ENCODE measurements at places on chromosomes 3 and 15.

DNA sequence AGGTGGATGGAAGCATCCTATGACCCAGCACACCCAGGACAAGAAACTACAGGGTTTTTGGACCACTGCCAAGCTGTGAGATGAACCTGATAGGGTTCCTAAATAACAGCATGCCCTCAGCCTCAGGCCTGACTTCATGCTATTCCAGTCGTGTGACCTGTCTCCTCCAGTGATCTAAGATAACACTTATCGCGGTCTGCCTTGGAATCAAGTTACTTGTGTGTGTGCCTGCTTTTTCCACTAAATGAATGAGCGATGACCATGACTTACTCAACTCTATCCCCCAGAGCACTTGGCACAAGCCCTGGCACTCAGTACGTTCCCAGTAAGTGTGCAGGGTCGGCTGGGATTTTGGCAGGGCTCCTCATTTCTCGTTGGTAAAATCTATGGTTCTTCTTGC, 172.7 kb upstream of the TP63 start:
- DNase-seq: no peak

- DNase-seq: no peak
Observed at GRCh38 chr3:9474482-9474881, 77.1 kb downstream of the SETD5 start.

GRCh38 chr15:74964794-74965193, 8.2 kb upstream of the RPP25 start:
- DNase-seq: no peak

DNA sequence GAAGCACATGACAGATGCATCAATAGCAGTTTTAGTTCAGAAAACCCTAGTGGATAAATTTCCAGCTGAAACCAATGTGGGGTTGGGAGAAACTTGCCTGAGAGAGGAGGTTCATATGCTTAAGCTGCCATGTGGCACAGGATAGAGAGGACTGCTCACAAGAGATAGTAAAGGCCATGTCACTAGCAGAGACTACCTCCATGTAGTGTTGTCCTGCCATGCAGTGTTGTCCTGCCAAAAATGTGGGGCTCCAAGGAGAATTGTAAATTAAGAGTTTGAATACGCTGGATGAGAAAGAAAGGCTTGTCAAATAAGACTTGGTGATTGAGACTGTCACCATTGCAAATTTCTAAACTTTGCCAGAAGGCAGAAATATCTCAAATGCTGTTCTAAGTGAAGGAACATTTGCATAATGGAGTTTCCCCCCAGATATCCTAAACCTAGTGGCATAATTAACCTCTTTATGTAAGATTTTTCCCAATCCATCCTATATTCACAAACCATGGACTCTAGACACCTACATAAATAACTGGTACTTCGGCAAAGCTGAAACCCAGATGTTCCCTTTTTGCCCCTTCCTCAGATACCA, 938.3 kb upstream of the ALCAM start:
- DNase-seq: no peak

DNA sequence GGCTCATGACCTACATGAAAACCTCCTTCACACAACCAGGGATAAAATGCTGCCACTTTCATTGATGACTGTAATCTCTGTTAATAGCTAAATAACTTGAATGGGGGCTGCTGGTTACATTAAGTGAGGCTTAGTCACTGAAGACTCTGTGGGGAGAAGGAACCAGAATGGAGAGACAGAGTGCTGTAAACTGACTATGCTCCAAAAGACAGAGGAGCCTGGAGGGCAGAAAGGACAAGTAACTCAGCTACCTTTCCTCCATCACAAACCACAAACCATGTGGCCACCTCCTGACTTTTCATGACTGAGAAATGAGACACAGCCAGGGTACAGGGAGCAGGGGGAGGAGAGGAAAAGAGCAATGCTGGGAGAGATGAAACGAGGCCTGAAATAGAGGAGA, 97.1 kb upstream of the TRIM42 start:
- DNase-seq: no peak

- DNase-seq: no peak
Observed at GRCh38 chr15:64037966-64038365, 8.3 kb downstream of the DAPK2 start.

GRCh38 chr3:62939707-62940106, 64.5 kb upstream of the CADPS start:
- no peak for DNase-seq

GRCh38 chr3:12586403-12586802, 29.5 kb downstream of the MKRN2 start:
- no peak for DNase-seq

GRCh38 chr3:76369170-76369569, 583.8 kb upstream of the ZNF717 start:
- no peak for DNase-seq

- DNase-seq: no peak
Observed at GRCh38 chr15:80594091-80594889, 100.8 kb upstream of the ABHD17C start.

GRCh38 chr3:13281507-13282357, 138.4 kb downstream of the NUP210 start:
- no peak for DNase-seq

DNA sequence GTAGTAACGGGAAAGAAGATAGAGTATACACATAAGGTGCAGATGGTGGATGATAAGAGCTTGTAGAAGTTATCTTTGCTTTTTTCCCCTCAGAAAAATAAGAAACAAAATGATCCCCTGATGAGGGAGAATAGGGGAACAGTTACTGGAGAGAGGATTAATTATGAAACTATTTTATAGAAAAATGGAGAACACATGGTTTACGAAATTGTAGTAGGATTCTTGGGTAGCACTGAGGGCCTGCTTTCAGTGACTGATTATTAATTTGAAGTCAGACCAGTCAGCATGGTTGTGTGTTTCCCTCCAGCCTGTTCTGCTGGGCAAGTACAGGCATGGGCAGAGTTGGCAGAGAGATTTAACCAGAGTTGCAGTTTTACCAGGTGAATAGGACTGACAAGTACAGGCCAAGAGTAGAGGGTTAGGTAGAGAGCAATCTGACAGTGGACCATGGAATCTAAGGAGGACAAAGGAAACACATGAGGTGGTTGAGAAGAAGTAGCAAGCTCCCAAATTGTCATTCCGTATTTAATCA, 5.9 kb downstream of the SLC49A4 start:
- DNase-seq: no peak

- DNase-seq: no peak
Observed at GRCh38 chr15:68617001-68617400, 38.2 kb downstream of the CORO2B start.

DNA sequence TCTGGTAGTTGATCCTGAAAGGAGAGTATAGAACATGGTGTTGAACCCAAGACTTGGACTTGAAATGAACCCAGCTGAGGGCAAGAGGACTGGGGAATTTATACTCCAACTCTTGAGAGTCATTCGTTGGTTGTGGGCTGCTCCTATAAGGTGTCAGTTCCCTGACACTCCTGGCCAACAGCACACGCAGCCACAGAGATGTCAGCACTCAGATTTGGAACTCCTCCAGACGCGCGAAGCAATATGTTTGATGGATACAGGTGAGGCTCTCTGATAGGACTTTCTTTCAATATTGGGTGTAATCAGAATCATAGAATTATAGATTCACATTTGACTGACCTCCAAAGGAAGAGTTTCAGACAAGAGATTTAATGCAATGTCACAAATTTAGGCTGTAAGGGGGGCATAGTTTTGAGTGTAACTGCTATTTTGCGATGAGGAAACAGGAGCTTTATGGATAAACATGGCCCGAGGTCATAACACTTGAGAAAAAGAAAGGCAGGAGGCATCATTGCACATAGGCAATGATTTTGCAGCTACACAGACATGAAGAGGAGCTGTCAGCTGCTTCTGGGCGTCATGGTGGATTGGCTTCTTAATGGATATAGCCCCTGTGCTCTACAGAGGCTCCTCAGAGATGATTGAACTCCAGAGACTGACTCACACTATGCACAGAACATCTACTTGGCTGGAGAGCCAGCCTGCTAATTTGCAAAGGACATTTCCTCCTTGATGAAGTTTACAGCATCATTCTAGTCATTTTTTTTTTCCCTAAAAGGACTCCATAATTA, 569.2 kb upstream of the RGMA start:
- no peak for DNase-seq

- DNase-seq: no peak
Observed at GRCh38 chr3:37979541-37980461, 10.8 kb upstream of the VILL start.

DNA sequence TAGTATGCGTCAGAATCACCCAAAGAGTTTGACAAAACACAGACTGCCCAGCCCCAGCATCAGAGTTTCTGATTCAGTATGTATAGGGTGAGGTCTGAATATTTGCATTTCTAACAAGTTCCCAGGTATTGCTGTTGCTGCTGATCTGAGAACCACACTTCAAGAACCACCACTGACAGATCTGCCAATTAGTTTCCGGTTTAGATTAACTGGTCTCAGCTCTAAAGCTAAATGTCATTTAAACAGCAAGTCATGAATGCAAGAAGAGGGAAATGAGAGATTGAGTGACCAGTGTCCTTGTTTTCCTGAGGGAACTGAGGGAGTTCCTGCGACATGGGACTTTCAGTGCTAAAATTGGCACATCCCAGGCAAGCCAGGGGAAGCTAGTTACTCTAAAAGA, 305.0 kb downstream of the ZNF385D start:
- no peak for DNase-seq
